ENCODE measurements at places on chromosomes 2 and 18.

GRCh38 chr2:64749446-64749845 lies 95.7 kb upstream of the SERTAD2 start:
- no peak for DNase-seq

GRCh38 chr2:109351164-109351756 lies 222.3 kb downstream of the SH3RF3 start:
- DNase-seq, result no peak

GRCh38 chr2:148554459-148555247 lies 89.9 kb upstream of the EPC2 start:
- DNase-seq, result no peak

DNA sequence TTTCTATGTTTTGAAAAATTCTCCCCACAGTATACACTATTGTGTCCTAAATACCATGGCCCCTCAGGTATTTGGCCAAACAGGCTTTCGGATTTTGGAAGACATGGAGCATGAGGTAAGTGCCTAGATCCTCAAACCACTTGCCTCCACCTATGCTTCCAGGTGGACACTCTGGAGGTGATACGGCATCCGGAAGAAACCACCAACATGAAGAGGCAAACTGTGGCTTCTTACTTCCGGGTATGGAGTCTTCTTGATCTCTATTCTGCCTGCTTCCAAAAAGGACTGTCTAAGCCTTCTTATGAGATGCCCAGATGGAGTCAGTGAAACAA lies 252.0 kb upstream of the SP5 start:
- no peak for DNase-seq

GRCh38 chr2:1641523-1641922 lies 102.8 kb downstream of the PXDN start:
- DNase-seq, result no peak

DNA sequence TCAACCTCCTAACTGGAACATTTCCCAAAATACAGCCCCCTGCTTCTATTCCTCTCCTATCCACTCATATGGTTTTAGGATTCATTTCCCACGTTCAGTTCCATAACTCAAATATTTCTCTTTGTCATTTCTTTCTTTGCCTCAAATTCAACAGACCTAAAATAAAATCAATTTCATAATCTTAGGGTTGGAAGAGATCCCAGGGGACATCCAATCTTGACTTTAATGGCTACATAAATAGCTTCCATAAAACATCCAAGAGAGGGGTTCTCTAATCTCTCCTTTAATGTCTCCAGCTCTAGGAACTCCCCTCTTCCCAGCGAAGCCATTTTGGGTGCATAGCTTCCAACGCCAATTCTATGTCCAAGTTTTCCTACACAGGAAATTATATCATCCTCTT lies 33.8 kb downstream of the RBKS start:
- no peak for DNase-seq

DNA sequence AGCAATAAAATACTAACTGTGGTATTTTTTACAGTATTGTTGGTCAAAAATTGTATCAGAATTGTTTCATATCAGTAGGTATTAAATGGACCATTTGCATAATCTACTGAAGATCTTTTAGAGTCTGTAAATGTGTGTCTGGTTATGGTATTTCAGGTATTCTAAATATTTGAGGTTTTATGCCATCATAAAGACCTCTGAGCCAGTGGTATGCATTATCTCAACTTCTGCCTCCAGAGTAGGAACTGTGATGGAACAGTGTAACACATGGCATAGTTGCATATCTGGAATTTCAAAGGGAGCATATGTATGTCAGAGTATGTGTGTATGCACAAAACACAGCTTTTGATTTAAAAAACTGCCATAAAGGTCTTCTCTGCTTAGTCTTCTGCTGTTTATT lies 15.4 kb downstream of the GREB1L start:
- no peak for DNase-seq

DNA sequence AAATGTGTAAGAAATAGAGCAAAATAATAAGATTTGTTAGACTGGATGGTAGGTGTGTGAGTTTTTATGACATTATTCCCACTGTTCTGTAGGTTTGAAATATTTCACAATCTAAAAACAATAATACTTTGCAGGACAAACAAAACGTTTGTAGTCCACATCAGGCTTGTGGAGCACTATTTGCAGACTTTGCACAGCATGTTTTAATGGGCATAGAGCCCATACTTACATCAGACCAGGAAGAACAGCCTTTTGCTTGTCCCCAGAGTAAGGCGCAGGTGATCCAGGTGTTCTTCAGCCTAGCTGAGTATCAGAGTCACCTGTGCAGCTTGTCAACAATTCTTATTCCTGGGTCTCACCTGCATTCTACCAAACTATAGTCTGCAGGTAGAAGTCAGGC lies 9.1 kb upstream of the STK39 start:
- DNase-seq, result no peak

DNA sequence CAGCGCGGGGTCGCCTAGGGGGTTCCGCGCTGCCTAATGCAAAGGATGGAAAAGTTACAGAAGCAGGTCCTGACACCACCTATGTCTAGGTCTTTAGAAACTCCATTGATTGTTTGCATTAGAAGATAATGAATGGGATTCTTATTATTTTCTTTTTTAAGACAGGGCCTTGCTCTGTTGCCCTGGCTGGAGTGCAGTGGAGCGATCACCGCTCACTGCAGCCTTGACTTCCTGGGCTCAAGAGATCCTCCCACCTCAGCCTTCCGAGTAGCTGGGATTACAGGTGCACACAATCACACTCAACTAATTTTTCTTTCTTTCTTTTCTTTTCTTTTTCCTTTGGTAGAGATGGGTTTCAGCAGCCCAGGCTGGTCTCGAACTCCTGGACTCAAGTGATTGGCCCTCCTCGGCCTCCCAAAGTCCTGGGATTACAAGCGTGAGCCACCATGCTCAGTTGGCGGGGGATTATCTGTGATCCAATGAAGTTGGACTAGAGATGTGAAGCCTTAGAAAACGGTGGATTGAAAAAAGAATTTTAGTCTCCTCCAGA lies 761 bp upstream of the IDH1 start:
- DNase-seq, result no peak

DNA sequence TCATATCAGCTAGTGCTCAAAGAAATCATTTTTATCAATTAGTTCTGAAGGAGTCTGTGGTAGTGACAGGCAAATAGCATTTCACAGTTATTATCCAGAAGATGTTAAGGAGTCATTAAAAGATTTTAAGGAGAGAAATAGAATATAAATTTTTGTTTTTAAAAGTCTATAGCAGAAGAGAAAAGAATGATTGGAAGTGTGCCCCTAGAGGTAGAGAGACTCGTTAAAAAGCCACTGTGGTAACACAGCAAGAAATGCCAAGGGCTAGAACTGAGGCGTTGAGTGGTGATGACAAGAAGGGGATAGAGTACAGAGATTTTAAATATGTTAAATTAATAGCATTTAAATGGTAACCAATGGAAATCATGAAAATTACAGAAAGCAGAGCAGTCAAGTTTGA lies 78.3 kb downstream of the VWC2L start:
- no peak for DNase-seq

DNA sequence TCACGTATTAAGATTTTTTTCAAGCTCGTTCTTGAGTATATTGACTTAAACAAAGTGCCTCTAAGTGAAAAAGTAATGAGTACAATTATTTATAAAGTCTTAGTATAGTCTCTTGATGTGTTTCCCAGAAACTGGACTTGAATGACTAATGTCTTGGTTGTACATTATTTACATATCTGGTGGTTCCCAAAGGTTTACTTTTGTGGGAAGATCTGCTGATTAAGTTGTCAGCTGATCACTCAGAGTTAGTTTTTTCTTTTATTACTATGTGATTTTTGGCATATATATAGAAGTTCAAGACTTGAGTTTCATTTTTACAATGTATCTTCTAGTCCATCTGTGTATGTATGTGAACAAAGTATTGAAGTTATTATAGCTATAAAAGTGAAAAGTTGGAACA lies 29.5 kb downstream of the RNF144A start:
- DNase-seq, result no peak

DNA sequence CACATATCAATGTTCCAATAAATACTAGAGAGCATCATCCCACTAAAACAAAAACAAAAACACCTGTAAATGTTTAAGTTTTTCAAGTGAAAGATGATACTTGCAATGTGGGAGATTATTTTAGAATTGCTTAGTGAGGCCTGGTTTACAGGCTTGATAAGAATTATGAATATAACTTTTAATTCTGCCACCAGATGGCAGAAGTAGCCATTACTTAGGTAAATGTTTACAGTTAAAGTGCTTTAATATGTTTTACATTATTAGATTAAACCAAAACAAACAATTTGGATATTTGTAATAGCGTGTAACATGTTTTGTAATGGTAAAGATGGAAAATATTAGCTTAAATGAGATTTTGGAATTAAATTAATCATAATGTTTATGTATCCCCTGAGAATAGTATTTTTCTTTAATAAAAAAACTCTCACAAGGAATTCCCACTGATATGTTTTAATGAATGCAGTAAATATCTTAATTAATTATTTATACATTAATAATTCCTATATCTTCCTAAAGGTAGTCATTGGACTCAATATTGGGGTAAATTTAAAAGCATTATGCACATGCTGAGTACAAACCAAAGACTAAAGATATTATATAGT lies 522.0 kb downstream of the SPAG16 start:
- no peak for DNase-seq

DNA sequence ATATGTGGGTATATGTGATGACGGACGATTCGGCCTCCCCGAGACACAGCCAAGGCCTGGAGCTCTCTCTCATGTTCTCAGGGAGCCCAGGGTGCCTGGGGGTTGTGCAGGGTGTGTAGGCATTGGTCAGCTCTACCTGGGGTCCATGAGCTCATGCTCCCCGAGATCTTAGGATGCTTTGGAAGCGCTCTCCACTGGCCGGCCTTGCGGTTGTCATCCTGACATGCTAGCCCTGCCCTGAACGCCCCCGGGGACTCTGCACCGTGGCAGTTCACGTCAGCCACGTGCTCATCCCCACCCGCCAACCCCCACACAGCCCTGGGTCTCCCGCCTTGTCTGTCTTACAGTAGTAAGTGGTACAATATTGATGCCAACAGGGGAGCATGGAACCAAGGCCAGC lies 67.8 kb downstream of the RTP5 start:
- no peak for DNase-seq

- DNase-seq, result no peak
Measured at GRCh38 chr2:98571796-98572195, 36.5 kb downstream of the COA5 start.

DNA sequence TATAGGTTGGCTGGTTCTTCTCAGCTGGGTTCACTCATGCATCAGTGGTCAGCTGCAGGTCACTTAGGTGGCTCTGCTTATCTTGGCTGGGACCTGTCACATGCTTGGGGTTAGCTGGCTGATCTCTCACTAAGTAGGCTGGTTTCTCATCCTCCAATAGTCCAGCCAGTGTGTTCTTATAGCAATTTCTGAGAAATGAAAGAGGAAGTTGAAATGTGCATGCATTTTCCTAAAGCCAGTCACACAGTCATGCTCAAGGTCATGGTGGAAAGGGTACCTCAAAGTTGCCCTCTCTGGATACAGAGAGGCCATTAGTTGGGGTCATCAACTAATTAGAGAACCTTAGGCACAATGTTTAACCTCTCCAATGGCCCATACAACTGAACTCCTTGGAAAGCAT lies 64.4 kb downstream of the KLHL29 start:
- peak; percentile 34 for DNase-seq

DNA sequence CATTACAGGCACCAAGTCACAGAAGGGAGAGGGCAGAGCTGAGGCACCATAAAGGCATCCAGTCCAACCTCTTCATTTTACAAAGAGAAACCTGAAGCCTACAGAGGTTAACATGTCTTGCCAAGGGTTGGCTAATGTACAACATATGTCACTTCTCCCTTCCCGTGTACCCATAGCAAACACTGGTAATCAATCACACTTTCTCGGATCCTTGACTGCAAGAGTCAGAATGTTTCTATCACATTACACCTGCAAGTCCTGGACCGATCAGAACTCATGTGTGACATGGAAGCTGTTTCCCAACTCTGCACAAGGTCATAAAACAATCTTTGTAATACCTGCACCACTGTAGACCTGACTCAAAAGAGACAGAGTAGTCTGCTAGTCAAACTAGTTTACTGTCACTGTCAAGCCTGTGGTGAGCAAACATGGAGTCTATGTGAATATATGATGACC lies 6.0 kb downstream of the ANKRD44 start:
- no peak for DNase-seq

DNA sequence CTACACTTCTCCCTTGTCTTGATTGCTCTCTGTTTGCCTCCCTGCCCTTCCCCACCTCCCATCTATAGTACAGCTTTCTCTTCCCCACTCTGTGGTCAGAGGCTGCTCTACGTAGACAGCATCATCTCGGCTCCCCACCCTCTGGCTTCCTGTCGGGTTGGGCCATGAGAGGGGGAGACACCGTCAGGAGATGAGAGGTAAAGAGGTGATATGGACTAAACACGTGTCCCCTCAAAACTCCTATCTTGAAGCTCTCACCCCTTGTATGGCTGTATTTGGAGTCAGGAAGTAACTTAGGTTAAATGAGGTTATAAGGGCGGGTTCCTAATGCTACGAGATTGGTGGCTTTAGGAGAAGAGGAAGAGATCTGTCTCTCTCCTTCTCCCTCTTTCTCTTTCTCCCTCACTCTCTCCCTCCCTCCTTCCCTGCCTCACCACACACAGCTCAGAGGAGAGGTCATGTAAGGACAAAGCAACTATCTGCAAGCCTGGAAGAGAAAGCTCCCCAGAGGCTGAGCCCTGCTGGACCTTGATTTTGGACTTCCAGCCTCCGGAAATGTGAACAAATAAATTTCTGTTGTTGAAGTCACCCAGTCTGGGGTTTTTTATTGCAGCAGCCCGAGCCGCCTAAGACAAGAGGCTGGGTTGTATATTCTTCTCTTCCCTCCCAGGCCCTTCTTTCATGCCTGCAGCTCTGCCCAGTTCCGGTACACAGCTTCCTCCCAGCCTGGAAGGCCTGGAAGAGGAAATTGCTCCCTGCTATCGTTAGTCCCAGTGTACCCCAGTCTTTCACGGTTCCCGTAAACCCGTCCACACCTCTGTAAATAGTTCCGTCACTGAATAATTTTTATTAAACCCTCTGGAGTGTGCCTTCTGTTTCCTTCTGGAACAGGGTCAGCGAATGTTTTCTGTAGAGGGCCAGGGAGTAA lies 138.0 kb downstream of the AKAIN1 start:
- DNase-seq, result no peak

DNA sequence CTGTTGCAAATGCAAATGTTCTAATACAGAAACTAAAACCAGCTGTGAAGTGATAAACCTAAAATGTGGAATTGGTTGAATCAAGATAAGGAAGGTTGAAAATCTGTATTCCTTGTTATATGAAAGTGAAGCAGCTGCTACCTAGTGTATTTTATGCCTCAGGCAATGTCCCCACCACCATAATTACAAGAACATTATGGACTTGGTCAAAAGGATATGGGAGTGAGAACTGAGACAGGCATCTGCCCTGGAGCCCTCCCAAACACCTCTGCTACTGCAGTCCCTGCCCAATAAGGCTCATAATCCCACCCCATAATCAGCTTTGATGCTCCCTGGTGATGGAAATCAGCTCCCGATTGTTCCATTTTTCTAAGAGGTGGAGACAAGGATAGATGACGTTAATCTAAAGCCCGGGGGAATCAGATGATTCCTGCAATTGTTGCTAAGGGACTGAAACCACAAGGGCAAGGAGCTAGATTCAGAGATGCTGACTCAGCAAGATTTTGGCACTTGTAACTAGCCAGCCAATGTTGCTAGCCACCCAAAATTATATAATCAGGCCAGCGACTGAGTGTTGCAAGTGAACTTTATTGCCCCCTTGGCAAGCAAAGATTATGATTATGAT lies 69.5 kb downstream of the EVA1A start:
- DNase-seq, result no peak
